Endodermal cell (in vitro differentiated cells): ENCODE measurements at places on chromosomes 2 and 18. TPM values are rescaled to one million over a fixed set of nuclear protein-coding genes. Genes with fewer than 3 reads are reported as not detected.
A peak's percentile ranks its signal among the peaks of the same experiment; 100 is the strongest.

- DNase-seq = no peak
- no peak overlapping the region for H3K4me3 ChIP-seq
- no peaks in the 10 kb centered on the region for H3K36me3 ChIP-seq
- peaks cover 2% of the 10 kb centered on the region for H3K4me1 ChIP-seq
These were observed 57.2 kb upstream of the RTN4 start for GRCh38 chr2:55107436-55107835.

DNA sequence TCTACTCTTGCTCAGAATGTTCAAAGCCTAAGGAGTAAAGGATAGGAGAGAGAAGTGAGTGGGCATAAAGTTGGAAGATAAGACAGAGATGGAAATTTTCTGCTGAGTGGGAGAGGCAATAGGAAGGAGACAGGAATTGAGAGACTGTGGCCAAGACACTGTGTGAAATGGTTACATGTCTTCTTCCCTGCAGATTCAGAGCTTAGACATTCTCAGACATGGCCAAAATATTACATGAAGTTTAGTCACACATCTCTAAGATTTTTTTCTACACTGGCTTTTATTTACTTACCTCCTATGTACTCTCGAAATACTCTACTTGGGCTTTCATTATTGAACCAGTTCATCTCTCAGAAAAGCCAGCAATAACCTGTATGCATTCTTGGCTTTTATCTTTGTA lies 363.0 kb upstream of the FANCL start:
- DNase-seq = no peak
- H3K4me3 ChIP-seq = no peak overlapping the region
- H3K27ac ChIP-seq = no peak overlapping the region

- H3K4me3 ChIP-seq = no peak overlapping the region
- peaks cover 21% of the 10 kb centered on the region for H3K4me1 ChIP-seq
- H3K27me3 ChIP-seq = no peaks in the 10 kb centered on the region
These were observed 5.6 kb upstream of the SMAD7 start for GRCh38 chr18:48956356-48956755.

DNA sequence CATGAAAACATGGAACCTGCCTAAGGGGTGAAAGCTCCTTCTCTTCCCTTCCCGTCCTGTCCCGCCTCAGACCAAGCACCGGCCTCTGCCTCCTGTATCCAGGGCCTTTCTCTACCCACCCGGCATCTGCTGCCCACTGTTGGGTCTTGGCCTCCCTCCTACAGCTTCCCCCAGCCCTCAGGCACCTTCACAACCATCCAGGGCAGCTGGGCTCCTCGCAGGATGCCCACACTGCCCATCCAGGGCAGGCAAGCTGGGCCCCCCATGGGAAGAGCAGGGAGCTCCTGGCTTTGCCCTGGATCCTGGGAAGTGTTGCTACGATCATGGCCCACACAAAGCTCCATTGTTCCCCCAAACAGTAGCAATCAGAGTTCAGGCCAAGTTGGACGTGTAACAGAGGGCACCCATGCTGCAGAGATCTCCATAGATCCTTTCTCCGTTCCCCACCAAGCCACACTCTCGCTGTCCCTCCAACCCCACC lies 206.6 kb downstream of the NDUFA10 start:
- DNase-seq = peak; percentile 28

DNA sequence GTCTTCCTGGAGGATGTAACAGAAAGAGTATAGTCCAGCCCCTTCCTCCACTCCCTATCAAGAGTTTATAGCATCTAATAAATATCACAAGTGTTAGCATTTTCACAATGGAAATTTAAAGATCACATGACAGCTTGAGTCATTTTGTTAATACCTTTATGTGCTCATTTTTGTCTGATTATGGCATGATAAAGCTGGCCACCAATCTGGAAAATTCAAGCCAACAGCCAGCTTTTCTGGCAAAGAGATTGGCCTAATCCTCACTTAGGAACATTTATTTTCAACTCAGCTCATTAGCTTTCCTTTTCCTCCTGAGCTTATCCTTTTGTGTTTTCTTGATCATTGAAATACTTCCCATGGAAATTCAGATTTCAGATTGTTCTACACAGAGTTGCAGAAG lies 262.9 kb upstream of the RBMS1 start:
- no peaks in the 10 kb centered on the region for H3K36me3 ChIP-seq
- DNase-seq = no peak
- no peak overlapping the region for H3K27ac ChIP-seq
- H3K4me1 ChIP-seq = no peaks in the 10 kb centered on the region
- H3K27me3 ChIP-seq = no peaks in the 10 kb centered on the region

- H3K36me3 ChIP-seq = no peaks in the 10 kb centered on the region
- H3K27me3 ChIP-seq = peaks cover 8% of the 10 kb centered on the region
- no peaks in the 10 kb centered on the region for H3K4me1 ChIP-seq
- no peak overlapping the region for H3K27ac ChIP-seq
- no peak overlapping the region for H3K4me3 ChIP-seq
These were observed 388.9 kb downstream of the ZEB2 start for GRCh38 chr2:144131042-144131441.

GRCh38 chr18:58497845-58498244 lies 131.0 kb downstream of the ALPK2 start:
- no peak overlapping the region for H3K4me3 ChIP-seq
- no peaks in the 10 kb centered on the region for H3K36me3 ChIP-seq
- DNase-seq = no peak

DNA sequence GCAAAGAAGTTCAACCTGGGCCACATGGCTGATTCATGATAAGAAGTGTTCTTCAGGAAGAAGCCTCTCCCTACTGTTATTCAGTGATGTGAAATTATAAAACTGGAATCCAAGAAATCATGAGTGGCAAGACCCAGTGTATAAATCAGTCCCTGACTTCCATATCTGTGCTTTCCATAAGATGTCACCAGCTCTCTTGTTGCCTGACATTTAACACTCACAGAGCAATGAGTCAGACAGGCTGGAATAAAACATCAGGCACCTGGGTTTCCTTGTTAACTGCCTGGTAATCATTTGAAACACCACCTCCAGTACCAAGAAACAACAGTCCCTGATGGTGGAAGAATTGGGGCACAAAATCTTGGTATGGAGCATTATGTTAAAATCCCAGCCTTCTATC lies 76.1 kb downstream of the SCG2 start:
- H3K36me3 ChIP-seq = no peaks in the 10 kb centered on the region
- peaks cover 51% of the 10 kb centered on the region for H3K27me3 ChIP-seq
- H3K4me1 ChIP-seq = no peaks in the 10 kb centered on the region
- no peak for DNase-seq

- H3K27ac ChIP-seq = no peak overlapping the region
- no peaks in the 10 kb centered on the region for H3K36me3 ChIP-seq
- no peak overlapping the region for H3K4me3 ChIP-seq
- no peaks in the 10 kb centered on the region for H3K27me3 ChIP-seq
- no peaks in the 10 kb centered on the region for H3K4me1 ChIP-seq
These were observed 143.8 kb downstream of the SH3BP4 start for GRCh38 chr2:235095569-235095968.

- DNase-seq = peak; percentile 87
- H3K27me3 ChIP-seq = no peaks in the 10 kb centered on the region
- no peaks in the 10 kb centered on the region for H3K36me3 ChIP-seq
- no peaks in the 10 kb centered on the region for H3K4me1 ChIP-seq
These were observed 59.6 kb downstream of the SP110 start for GRCh38 chr2:230160112-230160660.

DNA sequence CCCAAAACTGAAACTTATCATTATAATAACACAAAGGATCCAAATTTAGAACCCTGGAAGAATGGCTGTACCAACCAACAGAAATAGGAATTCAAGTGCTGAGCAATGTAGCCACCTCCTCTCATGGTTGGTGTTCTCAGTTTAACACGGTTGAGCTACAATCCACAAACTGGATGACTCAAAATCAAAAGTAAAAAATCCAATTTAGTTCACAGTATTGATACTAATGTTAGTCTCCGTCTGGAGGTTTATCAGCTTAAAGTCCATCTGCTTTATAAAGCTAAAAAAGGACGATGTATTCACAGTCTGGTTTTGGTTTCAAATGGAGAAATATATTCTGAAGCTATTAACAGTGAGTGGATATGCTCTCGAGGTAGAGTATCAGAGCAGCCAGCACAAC lies 40.5 kb downstream of the CNTNAP5 start:
- no peaks in the 10 kb centered on the region for H3K36me3 ChIP-seq
- no peak overlapping the region for H3K27ac ChIP-seq
- H3K4me1 ChIP-seq = peaks cover 5% of the 10 kb centered on the region
- DNase-seq = no peak
- H3K4me3 ChIP-seq = no peak overlapping the region

PARD3B gene
- total RNA-seq = 2.5 to 3.8 TPM (median 2.7 TPM) in 3 replicates

RAB6C gene
- total RNA-seq = 0.14 and 0.24 TPM in 2 replicates
